ENCODE measurements at places on chromosomes 12 and 14.
A peak's percentile ranks its signal among the peaks of the same experiment; 100 is the strongest.

DNA sequence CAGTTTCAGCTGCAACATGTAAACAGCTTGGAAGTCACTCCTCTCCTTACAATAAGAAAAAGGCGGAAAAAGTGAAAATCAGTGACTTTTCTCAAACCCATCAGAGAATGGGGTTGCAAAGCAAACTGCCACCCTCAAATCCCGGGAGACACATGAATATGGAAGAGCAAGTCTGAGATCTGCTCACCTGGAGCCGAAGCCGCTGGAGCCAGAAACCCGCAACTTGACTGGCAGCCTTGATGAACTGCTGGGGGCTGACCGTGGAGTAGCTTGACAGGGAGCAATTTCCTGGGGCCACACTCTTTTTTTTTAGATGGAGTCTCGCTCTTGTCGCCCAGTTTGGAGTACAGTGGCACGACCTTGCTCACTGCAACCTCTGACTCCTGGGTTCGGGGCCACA is 208.2 kb downstream of the KIF26A start:
- no peak for DNase-seq

DNA sequence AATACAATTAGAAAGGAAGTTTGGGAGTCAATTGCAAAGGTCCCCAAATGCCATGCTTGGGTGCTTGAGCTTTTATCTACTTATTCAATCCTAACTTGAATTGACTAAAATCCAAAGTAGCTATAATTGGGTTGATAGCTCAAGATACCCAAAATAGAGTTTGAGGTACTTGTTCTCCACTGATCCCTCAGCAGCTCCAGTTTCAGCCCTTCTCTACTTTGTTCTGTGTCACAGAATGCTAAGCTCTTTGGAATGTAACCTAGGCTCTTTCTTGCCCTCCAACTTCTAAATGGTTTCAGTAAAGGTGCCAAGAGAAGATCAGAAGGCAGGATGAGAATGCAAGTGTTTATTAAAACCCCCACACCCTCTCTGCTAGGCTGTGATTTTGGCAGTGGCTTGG is 251.4 kb upstream of the CLEC14A start:
- DNase-seq, result no peak

- DNase-seq, result peak; percentile 67
Observed at GRCh38 chr12:12872934-12873275, 18.5 kb upstream of the GPRC5A start.

DNA sequence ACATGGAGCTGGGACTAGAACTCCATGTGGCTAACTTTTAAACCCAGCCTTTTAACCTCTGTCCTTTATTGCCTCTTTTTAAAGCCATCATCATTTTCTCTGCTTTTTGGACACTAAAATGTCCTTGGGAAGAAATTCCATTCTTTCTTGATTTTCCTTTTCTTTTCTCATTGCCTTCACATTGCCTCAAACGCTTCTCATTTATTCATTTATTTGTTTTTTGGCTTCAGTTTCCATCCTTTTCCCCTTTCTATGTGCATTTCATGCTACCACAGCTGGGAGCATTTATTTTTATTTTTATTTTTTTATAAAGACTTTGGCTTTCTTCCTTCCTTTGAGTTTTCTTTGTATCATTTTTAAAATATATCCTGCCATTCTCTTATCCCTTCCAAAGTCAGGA is 212.2 kb downstream of the DACT1 start:
- no peak for DNase-seq

DNA sequence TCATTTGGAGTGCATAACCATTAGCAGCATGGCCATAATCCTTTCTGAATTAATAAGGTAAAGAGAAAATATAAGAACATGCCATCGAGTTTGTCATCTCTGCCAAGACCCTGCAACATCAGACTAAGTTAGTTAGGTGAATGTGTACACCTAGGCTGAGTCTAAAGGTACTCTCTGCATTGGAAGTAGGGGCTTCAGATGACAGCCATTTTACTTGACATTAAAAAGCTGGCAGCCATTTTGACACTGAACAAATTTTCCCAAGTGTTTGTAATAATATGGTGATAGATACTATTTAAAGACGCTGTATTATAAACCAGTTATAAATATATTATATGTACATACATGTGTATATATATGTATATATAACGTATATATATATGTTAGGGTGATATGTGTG is 79.0 kb downstream of the SUDS3 start:
- no peak for DNase-seq

DNA sequence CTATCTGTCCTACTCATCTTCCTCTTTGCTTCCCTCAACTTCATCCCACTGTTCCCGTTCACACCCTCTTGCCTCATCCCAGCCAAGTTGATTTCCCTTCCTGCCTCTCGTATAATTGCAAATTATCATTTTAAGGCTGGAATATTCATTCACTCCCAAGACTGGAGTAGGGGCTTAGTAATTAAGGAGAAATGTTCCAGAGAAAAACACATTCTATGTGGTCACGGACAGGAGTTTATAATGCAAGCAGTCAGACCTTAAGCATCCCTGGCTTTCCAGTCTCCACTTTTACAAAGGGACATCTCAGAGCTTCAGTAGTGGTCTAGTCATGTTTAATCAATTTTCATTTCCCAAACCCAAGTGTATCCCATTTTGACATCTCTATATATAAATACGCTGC is 54.9 kb downstream of the TMEM132D start:
- no peak for DNase-seq

DNA sequence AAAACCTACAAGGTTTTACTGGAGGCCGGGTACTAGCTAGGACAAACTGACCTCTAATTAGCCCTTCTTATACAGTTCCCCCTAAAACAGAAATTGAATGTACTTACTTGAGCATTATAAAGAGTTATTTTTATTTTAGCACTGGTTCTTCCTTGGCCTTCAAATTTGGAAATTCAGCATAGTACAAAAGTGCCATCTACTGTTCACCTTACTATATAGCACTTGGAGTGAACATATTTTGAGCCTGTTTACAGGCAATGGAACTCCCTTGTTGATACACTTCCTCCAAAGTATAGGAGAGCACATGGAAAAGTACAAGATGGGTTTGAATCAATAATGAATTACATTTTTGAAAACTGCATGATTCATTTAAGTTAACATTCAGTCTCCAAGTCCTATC is 3.9 kb upstream of the POC1B start:
- DNase-seq, result peak; percentile 59

DNA sequence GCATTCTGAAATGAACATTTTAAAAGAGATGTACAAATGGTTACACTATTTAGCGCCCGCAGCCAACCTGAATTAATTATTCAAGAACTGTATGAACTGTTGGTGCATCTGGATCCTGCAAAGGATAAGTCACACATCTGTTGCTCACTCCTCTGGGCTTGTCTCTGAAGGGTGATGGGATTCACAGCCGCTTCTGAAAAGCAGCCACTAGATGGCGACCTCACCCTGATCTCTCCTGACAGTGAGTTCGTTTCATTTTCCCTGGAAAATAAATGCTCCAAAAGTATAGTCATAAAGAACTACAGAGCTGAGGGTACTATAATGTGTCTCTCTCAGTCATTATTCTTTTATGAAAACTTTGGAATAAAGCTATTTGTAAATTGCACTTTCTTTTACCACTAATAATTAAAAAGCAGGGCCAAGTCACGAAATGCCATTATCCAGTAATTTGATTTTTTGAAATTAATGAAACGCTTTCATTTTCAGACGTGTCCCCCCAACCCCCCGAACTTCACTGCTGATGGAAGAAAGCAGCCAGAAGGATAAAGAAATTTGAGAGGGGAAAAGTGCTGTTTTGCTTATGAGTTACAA is 789.6 kb downstream of the NRXN3 start:
- DNase-seq, result peak; percentile 75

DNA sequence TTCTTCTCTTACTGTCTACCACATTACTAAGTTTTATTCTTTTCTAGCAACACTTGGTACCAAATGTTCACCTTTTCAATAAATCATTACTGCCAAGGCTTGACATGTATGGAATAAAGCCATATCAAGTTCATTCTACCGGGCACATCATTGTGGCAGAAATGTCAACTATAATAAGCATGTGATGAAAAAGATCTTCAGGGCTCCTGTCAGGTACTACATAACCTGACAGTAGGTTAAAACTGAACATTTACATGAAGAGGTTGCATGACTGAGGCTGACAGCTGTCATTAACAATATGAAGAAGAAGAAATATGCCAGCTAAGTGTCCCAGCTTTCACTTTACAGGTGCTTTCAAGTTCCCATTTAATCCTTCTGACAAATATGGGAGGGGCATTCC is 178.9 kb downstream of the KCNH5 start:
- DNase-seq, result no peak

DNA sequence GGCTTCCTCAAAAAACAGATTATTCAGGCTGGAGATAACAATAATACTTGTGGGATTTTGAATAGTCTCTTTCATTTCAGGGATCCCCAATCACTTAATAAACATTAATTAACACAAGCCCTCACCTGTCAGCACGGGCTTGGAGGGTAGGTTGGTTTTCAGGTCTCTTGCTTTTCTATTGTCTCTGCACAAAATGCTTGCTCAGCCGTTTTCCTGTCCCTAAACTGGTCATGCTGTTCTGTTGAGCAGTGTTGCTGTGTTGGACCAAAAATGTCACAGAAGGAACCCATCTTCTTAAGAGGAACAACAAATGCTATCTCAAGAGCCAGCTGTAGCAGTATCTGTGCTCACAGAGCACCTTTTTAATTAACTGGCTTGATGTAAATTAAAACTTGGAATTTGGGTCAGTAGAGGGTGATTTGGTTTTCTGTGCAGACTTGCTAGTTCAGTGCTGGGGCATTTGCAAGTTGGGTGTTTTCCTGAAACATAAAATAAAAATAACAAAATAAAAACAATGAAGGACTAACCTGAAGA is 231.8 kb upstream of the CRY1 start:
- no peak for DNase-seq

GRCh38 chr12:6547987-6548386 is 7.9 kb downstream of the IFFO1 start:
- peak; percentile 80 for DNase-seq

GRCh38 chr14:92866181-92866752 is 56.7 kb upstream of the CHGA start:
- peak; percentile 26 for DNase-seq

GRCh38 chr12:119682639-119683252 is 14.8 kb downstream of the PRKAB1 start:
- DNase-seq, result no peak

- DNase-seq, result no peak
Observed at GRCh38 chr14:103896578-103896977, 31.7 kb upstream of the TDRD9 start.

DNA sequence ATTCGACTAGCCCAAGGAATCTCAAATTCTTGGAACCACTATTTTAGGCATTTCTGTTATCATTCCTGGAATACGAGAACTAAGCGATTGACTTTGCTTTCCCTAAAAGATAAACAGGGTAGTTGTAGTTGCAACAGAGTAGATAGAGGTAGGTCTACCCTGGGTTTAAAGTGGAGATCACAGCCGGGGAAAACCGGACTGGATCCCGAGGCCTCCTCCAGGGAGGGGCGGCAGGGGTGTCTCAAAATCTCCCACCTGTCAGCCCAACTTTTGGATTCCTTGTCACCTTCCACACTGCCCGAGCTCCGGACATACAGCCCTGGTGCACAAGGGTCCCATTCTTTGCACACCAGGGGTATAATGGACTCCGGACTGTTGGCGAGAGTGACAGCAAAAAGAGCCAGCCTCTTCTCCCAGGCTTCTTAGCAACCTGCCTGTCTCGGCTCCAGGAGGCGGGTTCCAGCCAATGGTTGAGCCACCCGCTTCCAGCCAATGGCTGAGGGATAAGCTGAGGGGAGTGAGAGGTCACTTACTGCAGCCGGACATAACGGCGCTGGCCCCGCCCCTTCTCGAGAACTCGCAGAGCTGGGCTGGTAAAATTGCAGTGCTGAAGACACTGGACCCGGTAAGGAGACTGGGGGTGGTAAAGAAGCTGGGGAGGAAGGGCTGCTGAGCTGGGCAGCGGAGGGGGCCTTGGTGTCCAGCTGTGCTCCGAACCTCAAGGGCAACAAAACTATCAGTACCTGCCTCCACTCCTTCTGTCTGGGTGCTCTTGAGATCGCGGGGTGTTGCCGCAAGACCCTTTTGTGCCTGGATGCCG is at the start of gene SUOX:
Gene SUOX (plus strand): TSS at position 562 of the 820 bp plus-strand sequence. CDS start 4,946 bp downstream, outside the sequence.
- DNase-seq, result peak; percentile 99

- no peak for DNase-seq
Observed at GRCh38 chr12:89479982-89480381, 44.6 kb downstream of the GALNT4 start.

DNA sequence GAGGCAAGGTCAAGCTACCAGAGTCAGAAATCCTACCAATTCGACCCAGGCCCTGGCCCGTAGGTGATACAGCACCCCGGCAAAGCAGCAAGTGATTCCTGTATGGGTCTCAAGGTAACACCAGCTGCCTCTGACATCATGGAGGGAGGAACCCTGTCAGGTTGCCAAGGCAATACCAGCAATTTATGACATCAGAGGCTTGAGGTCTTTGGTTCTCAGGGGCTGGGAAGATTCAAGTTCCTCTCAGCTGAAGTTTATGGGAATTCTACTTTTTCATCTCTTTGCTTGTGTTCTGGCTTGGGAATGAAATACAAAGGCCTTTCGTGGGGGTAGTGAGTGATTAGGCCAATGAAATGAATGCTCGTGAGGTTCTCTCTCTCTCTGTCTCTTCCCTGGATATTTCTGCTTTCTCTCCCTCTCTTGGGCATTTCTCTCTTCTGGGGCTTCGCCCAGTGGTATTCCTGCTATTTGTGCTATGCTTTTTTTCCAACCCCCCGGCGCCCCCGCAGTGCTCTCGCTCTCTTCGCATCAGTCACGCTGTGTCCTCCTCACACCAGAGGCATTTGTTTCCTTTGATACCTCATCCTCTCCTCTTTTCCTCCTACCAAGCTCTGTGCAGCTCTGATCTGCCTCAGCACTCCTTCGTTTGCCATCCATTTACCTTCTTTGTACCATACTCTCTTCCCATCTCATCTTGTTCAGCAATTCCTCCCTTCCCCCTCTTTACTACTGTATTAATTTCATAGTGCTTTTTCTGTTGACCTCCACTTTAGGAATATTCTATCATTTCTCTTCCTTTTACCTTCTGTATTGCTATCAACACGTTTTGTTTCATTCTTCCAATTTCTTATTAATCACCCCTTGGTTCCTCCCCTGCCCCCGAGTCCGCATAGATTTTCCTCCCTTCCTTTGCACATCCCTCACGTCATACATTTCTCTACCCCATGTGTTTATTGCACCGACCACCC is 2.9 kb downstream of the ZFHX2 start:
- DNase-seq, result peak; percentile 59

GRCh38 chr12:52121824-52122539 is 42.5 kb downstream of the SMIM41 start:
- peak; percentile 46 for DNase-seq

- DNase-seq, result no peak
Observed at GRCh38 chr12:123950476-123951349, 21.9 kb downstream of the CCDC92 start.

DNA sequence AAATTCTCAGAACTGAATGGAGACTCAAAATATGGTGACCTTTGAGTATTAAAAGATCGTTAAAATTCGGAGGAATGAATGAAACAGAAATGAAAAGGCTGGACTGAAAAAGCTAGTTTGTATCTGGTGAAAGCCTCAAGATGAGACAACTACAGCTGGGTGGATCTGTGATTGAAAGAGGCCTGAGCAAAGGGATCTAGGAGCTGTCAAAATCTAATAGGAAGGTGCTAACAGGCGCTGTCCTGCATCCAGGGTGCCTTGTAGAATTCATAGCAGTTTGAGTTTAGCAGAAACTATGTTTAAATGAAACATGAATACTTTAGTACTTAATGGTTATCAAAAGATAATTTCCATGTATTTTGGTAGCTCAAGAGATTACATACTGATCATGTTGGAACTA is 2.3 kb downstream of the YY1 start:
- DNase-seq, result no peak
